ENCODE measurements at places on chromosomes 2 and 18.

DNA sequence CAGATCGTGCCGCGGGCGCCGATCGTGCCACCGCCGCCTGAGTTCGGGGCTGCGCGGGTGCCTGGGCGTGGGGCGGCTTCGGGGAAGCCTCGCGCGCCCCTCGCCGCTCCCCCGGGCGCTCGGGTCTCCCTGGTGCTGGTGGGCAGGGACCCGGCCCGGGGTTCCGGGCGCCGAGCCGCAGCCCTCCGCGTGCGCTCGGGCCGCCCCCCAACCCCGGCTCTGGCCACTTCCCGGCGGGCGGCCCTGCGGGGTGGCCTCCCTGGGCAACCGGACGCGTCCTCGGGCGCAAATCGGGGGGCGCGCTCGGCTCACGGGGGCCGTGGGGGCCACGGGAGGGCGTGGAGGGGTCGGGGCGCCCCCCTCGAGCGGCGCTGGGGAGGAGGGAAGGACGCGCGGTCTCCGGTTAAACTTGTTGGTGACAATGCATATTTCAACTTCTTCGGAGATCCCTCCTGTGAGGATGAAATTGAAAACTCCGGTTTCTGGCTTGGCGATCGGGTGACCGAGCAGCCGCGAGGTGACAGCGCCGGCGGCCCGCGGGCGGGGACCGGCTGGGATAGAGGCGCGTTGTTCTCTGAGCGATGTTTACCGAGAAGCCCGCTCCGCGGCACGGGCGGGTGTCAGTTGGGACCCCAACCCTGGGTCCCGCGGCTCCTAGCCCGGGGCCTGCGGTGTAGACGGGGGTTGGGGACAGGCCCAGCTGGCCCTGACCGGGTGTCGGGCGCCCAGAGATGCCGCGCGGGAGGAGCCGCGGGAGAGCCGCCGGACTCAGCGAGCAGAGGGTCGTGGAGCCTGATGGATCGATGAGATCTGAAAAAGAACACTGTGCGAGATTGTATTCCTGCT is 676 bp downstream of the SH3BP4 start:
- no peak for DNase-seq

GRCh38 chr2:102726128-102727087 is 35.4 kb upstream of the TMEM182 start:
- no peak for DNase-seq

GRCh38 chr2:157845081-157845480 is 31.0 kb downstream of the ACVR1 start:
- no peak for DNase-seq

DNA sequence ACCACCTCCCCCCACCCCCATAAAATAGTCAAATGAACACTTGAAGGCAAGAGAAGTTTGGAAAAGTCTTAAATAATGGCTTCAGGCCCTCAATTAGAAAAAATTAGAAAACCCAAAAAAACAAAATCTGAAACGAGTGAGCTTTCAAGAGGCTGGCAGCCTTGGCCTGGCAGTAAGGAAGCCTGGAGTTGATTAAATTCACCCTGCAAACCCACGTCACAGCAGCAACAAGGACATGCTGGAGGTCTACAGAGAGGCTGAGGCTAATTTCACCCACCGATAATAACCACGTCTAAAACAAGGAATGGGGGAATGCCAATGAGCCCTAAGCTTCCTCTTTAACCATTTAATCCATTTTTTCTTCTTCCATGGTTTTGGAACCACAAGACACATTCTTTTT is 122.7 kb upstream of the SMAD7 start:
- DNase-seq: no peak

- no peak for DNase-seq
Measured at GRCh38 chr2:219987830-219988229, 360.4 kb downstream of the SLC4A3 start.

DNA sequence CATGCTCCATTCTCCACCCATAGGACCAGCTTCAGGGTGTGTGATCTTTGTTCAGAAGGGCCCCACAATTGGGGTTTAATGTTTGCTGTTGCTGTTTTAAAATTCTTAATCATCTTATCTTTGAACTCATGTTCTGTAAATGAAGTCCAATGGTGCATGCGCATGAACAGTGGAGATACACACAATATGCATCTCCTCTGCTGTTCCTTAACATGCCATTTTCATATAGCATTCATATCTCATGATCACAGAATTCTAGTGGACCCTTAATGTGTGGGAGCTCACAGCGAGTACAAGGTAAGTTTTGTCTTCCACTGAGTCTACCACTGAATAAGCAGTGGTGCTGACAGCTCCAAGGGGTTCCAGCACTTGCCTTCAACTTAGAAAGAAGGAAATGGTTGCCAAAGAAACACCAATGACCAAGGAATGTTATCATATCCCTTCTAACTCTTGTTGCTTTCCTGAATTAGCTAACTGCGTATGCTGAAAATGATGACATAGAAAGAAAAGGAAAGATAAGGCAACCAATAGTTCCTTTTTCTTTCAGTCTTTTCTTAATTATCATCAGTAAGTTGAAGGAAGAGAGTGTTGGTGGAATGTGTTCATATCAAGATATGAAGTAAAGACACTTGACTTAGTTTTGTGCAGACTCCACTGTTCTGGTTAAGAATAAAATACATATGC is 258.9 kb upstream of the FBXO11 start:
- no peak for DNase-seq

DNA sequence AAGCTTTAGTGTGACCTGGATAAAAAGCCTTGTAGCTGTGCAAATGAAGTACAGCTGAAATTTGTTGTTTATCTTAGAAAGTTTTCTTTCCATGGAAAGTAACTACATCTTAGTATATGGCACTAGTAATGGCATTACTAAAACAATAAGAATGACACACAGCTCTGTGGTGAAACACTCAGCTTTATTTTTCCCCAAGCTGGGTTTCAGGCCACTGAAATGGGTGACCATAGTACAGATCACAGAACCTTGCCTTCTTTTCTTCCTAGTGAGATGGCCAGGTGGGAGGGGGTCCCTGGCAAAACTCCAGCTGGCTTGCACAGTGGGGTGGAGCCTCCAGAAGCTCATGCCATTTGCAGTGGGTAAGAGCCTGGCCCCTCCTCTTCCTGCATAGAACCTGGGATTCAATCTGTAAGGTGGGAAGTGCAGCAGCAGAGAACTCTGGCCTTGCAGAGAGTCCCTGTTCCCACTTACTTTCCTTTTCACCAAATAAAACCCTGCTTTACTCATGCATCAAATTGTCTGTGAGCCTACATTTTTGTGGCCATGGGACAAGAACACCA is 17.6 kb upstream of the GRP start:
- no peak for DNase-seq

DNA sequence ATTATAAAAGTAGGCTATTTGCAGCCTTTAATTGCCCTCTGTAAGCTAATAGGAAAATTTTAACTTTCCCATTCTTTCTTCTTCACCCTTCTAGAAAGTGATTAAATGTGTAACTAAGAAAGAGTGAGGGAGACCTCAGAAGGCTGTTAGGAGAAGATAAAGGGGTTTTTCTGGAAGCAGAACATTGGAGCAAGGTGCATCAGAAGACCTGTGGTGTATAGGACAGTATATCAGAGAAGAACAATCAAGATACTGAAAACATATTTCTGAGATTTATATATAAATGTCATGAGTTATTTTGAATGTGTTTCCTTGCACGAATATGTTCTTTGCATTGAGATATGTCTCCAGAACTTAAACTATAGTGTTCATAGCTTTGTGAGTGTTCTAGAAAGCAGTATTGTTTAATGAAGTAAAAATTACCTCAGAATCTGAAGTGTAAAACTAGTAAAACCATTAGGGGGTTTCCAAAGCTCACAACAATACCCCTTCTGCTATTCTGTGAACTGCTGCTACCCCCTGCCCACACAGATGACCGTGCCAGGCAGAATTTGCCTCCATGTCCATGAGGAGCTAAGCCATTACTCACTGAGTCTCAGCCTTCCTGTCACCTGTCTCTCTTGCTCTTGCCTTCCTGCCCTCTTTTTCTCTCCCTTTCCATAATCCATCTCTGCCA is 537.9 kb downstream of the EPHA4 start:
- no peak for DNase-seq
